ENCODE measurements at places on chromosomes 1 and 21. TPM values are rescaled to one million over a fixed set of nuclear protein-coding genes. Genes with fewer than 3 reads are reported as not detected.

DNA sequence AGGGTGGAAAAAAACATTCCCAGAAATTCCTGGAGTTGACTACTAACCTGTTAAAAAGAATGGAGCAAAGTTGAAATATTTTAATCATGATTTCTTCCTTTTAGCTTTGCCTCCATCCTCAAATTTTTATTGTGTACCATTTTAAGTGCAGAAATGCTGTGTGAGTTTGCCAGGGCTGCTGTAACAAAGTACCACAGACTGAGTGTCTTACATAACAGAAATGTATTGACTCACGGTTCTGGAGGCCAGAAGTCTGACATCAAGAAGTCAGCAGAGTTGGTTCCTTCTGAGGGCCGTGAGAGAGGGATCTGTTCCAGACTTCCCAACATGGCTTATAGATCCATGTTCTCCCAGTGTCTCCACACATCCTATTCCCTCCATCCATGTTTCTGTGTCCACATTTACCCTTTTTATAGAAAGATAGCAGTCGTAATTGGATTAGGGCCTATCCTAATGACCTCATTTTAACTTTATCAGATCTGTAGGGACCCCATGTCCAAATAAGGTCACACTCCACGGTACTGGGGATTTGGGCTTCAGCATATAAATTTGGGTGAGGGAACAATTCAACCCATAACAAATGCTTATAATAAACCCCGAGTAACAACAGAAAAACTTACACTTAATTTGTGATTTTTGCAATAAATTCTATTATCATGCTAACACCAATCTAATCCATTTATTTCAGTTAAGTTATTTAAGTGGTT is 12.7 kb downstream of the SNX7 start:
- no peaks in the 10 kb centered on the region for H3K27me3 ChIP-seq
- H3K4me1 ChIP-seq: peaks cover 42% of the 10 kb centered on the region
- no peaks in the 10 kb centered on the region for H3K36me3 ChIP-seq
- no peak overlapping the region for H3K4me3 ChIP-seq
- no peak for DNase-seq

- no peak overlapping the region for H3K4me3 ChIP-seq
- DNase-seq: no peak
- H3K36me3 ChIP-seq: no peaks in the 10 kb centered on the region
- H3K27ac ChIP-seq: no peak overlapping the region
- H3K27me3 ChIP-seq: no peaks in the 10 kb centered on the region
Observed at GRCh38 chr1:38037221-38037939, 9.2 kb downstream of the POU3F1 start.

- no peak overlapping the region for H3K4me3 ChIP-seq
- no peaks in the 10 kb centered on the region for H3K27me3 ChIP-seq
- H3K36me3 ChIP-seq: no peaks in the 10 kb centered on the region
- H3K4me1 ChIP-seq: peaks cover 49% of the 10 kb centered on the region
Observed at GRCh38 chr1:112263453-112263852, 132.6 kb upstream of the CTTNBP2NL start.

DNA sequence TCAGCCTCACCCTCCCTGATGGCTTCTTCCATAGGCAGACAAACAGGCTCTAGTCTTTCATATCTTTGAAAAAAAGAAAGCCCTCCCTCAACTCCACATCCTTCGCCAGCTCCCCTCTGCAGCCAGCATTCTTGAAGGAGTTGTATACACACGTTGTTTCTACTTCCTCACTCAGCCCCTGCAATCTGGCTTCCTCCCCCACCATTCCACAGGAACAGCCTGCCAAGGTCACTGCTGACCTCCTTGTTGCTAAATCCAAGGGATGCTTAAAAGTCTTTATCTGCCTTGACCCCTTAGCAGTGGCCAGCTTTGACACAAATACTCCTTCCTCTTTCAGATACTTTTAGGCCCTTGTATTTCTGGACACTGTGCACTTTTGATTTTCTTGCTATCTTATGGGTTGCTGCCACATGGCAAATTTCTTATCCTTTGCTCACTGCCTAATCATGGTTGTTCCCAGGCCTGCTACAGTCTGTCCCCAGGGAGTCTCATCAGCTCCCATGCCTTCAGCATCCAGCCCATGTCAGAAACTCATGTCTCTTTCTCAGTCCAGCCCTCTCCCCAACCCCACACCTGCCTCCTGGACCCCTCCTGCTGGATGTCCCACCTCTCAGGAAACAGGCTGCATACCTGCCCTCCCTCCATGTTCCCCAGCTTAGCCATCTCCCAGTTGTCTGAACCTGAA is 8.3 kb downstream of the FAM229A start:
- H3K27me3 ChIP-seq: no peaks in the 10 kb centered on the region
- no peak for DNase-seq
- peaks cover 29% of the 10 kb centered on the region for H3K4me1 ChIP-seq
- H3K4me3 ChIP-seq: no peak overlapping the region
- H3K27ac ChIP-seq: peak overlapping the region; percentile 98
- H3K36me3 ChIP-seq: no peaks in the 10 kb centered on the region

DNA sequence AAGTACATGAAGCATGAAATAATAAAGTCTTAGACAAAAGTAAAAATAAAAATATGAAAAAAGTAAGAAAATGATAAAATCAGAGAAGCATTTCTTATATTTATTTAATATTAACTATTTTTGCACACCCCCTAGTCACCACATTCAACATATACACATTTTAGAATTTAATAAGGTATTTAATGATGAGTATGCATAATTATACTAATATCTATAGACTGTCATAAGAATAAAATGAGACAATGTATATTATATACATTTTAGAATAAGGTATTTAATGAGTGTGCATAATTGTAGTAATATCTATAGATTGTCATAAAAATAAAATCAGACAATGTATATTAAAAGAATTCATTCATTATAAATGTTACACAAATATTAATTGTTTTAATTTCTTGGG is 18.9 kb downstream of the PIGK start:
- no peak overlapping the region for H3K4me3 ChIP-seq
- H3K36me3 ChIP-seq: no peaks in the 10 kb centered on the region
- no peaks in the 10 kb centered on the region for H3K4me1 ChIP-seq
- no peaks in the 10 kb centered on the region for H3K27me3 ChIP-seq
- no peak overlapping the region for H3K27ac ChIP-seq
- DNase-seq: no peak

Gene FH
- total RNA-seq: 33.6 TPM

Gene UBE2U
- total RNA-seq: not detected
